GM04503 (cell line): ENCODE measurements at places on chromosomes 5 and 9.

GRCh38 chr5:96968074-96968473, 32.2 kb downstream of the LNPEP start:
- no peak for DNase-seq

GRCh38 chr9:34997379-34997781, 7.8 kb downstream of the DNAJB5 start:
- DNase-seq = no peak

DNA sequence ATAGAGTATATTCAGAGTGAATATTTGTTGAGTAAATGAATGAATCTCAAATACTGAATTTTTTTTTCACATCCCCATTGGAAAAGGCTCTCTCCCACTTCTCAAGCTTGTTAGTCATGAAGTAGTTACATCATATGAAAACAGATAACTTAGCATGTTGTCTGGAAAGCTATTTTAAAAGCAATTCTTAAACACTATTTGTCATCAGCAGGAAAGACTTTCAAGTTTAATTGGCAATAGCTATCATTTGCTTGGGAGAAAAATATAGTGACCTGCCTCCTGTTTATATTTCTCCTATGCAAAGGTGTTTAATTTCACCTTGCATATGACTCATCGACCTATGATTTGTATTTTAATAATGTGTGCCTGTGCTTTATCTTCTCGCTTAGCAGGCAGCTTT, 499.8 kb upstream of the GRIA1 start:
- DNase-seq = no peak

DNA sequence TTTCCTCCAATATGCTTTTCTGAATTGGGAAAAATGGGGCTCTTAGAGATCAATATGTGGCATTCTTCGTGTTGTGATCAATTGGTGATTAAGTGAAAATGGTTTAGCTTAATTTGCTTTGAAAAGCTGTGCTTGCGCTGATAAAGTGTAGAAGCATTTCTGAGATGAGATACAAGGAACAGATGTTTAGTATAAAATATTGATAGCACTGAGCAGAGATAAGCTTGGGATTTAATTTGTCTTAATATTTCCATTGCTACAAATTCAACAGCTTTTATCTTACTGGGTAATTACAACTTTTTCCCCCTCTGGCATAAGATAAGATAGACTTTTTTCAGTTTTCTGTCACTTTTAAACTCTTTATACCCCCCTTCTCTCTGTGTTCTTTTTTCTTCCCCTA, 2204.9 kb upstream of the WWC1 start:
- no peak for DNase-seq

DNA sequence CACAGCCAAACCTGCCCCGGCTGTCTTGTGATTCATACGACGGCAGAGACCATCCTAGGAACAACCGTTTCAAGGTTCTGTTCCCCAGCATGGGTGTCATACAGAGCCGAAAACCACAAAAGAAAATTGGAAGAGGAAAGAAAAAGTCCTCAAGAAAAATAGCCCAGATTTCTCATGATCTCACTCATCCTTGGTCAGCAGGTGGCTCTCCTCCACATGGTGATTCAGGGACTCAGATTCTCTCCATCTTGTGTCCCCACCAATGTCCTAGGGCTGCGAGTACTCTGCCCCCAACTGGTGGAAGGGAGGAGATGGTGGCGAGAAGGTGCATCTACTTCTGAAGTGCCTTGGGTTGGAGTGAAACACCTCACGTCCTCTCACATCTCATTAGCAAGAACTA, 25.6 kb downstream of the PDZD2 start:
- DNase-seq = no peak

DNA sequence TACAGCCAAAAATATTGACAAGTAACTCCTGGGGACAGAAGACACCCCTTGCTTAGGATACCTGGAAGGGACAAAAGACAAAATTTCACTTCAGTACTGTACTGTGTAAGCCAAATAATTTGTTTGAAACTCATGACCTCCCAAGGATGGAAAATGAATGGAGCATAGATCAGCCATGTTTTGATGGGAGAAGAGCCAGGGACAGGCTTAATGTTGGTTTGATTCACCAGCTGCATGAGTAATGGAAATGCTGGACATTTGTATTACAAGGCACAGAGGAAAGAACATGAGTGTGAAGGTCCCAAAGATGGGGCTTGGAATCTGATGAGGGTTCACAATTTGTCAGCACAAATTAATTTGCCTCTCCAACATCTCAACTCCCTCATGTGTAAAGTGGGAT, 122.8 kb downstream of the ENC1 start:
- peak; percentile 46 for DNase-seq

GRCh38 chr5:96528826-96529474, 95.9 kb upstream of the PCSK1 start:
- DNase-seq = no peak

- DNase-seq = no peak
Observed at GRCh38 chr5:159906943-159907342, 9.3 kb upstream of the ADRA1B start.

- DNase-seq = no peak
Observed at GRCh38 chr9:76987594-76988200, 31.8 kb upstream of the FOXB2 start.

DNA sequence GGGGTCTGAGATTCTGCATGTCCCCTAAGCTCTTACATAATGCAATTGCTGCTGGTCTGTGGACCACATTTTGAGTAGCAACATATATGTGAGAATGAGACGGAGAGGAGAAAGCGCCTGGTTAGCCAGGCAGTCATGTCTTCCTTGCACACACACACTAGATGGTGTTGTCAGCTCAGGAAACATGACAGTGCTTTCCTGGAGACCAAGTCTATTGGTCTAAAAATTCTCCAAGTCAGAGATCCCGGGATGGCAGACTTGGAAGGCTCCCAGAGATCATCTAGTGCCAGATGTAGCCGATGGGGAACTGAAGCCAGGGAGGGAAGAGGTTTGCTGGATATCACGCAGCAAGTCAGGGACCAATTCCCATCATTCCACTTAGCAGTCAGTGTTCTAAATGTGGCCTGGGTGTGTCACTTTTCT, 53.4 kb downstream of the GALNT12 start:
- peak; percentile 95 for DNase-seq

DNA sequence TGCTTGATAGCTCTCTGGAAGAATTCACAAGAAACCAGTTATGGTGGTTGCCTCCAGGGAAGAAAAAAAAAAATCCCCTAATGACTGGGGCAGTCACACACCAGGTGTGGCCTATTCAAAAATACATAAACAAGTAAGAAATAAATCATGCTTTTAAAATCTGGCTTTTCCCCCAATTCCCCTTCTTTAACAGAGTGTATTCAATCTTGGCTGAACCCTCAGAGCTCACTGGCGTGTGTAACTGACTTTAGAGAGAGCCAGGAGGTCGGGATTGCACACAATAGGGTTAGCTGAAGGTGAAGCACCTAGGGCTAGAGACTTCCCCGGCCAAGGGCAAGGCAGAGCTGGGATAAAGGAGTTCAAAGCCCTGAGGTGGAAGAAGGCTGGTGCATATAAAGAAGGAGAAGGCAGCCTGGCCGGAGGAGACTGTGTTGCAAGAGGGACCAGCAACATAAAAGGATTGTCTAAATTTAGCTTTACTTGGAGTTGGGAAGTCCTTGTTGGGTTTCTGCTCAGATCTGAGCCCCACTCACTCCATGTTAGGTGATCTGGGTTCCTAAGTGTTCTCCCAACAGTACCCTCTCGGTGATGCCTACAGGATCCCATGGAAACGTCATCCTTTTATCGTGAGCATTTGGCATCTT, 19.7 kb downstream of the FNBP1 start:
- no peak for DNase-seq

DNA sequence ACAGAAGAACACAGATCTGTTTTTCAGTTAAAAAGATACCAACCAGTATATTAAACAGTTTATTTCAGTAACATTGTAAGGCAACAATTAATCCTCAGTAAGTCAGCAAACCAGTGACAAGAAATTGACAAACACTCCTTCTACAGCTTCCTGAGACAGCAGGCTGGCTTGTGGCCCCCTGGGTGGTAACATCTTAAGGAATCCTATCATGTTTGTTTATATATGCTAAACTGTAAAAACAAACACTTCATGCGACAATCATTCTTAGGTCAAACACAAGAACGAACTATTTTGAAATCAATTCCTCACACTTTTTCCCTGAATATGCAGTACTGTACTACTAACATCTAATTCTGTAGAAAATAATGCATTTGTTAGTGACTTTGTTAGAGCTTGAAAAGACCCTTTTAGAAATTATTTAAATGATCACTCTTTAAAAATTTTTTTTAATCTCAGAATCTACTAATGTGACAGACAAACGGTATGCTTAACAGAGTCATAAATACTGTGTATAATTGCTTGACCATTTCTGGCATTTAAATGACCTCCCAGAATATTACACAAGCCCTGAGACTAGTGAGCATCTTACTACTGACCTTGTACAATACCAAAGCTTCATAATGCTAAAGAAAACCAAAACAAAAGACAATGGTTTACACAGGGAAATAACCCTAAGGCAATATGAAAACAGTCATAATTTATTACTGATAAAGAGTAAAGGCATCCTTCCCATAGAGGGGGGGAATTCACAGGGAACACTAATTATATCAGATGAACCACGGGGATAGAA, 48.2 kb downstream of the ERMP1 start:
- no peak for DNase-seq

DNA sequence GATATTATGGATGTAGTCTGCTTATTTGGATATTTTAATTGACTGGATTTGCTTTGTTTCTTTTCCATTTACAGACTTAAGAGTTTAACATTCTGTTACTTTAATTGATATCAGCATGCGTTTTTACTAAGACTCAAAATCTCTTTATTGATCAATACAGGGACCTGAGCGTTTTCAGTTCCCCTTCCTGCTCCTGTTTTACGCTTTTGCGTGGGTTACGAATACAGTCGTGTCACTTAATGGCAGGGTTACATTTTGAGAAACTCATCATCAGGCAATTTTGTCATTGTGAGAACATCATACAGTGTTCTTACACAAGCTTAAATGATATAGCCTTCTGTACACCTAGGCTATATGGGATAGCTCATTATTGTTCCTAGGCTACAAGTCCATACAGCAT, 65.2 kb downstream of the PBX3 start:
- no peak for DNase-seq

DNA sequence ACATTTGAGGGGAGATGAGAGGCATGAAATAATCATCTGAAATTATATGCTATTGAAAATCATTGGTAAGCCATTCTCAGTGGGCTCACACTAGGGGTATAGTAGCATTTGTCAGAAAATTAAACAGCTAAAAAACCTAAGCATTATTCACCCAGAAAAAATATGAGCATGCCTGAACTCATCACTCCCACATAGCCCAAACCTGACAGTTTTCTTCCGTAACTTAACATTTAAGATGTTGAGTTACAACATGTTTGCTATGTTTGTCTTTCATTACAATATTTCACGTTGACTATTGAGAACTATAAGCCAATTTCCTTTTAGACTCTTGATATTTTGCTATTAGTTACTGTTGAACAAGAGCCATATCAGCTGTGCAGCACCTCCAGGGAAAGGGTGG, 23.5 kb upstream of the GHR start:
- DNase-seq = no peak

GRCh38 chr9:133619791-133620190, 10.6 kb upstream of the FAM163B start:
- DNase-seq = no peak

GRCh38 chr5:180915924-180916323, 17.0 kb downstream of the BTNL8 start:
- DNase-seq = no peak

DNA sequence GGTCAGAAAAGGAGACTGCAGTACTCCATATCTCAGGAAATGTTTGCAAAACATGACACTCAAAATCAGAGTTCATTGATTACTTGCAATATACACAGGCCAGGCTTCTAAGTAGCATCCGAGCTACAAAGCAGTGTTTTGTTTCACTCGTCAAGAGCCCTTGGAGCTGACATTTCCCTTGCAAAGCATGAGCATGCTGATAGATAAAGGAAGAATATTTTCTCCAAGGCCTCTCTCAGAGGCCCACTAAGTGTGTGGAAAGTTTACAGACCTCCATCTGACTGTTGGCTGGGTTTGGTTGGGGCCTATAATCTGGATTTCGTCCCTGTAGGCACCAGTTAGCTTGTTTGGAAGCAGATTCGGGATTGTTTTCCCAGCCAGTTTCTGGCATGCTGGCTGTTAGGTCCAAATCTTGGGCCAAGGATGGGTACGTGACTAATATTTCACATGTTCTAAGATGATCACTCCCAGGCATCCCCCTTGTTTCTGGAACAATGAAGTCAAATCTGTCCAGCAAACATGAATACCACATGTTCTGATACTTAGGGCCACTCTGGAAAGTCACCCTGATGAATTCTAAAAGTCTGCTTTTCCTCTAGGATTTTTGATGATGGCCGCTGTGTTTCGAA, 161.3 kb downstream of the RFK start:
- no peak for DNase-seq

GRCh38 chr9:76161541-76161940, 232.7 kb downstream of the RFK start:
- peak; percentile 49 for DNase-seq

- DNase-seq = peak; percentile 100
Observed at GRCh38 chr9:121902461-121903135, 190.5 kb downstream of the TTLL11 start.

GRCh38 chr5:77663090-77663863, 24.8 kb upstream of the OTP start:
- DNase-seq = peak; percentile 4

DNA sequence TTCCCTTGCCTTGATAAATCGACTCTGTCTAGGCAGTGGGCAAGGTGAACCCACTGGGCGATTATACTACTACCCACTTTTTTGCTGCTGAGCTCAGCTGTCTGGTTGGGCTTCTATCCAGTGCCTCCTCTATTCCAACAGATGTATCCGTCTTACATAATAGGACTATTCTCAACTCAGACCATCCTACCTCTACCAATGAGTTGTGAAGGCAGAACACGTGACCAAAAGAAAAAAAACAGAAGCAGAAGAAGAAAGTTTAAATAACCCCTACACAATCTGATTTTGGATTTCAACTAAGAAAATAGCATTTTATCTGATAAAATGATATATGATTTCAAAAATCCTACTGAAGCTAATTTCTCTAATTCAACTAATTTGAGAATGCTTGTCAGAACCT, 16.2 kb upstream of the SHOC1 start:
- DNase-seq = no peak

GRCh38 chr5:6631441-6631840, 1.4 kb downstream of the NSUN2 start:
- no peak for DNase-seq

GRCh38 chr5:29143266-29143665, 2050.2 kb upstream of the CDH6 start:
- DNase-seq = no peak

- DNase-seq = peak; percentile 79
Observed at GRCh38 chr5:57825031-57825686, 342.5 kb upstream of the ACTBL2 start.

GRCh38 chr9:113677057-113677456, 199.1 kb upstream of the ZNF618 start:
- no peak for DNase-seq

GRCh38 chr5:77427998-77428397, 64.1 kb downstream of the WDR41 start:
- DNase-seq = no peak
